ENCODE measurements at places on chromosomes 5 and 9.

- DNase-seq, result peak; percentile 22
These were observed 28.1 kb downstream of the ZNF608 start for GRCh38 chr5:124718380-124718789.

- peak; percentile 64 for DNase-seq
These were observed 8.6 kb downstream of the KLHL9 start for GRCh38 chr9:21326526-21327139.

GRCh38 chr9:15635752-15636151 is 82.9 kb downstream of the CCDC171 start:
- no peak for DNase-seq

- peak; percentile 82 for DNase-seq
These were observed 55.5 kb downstream of the NNT start for GRCh38 chr5:43658509-43658908.

GRCh38 chr9:90943341-90943740 is 141.7 kb downstream of the SYK start:
- DNase-seq, result peak; percentile 19

GRCh38 chr9:16901590-16901989 is 31.1 kb upstream of the BNC2 start:
- peak; percentile 65 for DNase-seq

DNA sequence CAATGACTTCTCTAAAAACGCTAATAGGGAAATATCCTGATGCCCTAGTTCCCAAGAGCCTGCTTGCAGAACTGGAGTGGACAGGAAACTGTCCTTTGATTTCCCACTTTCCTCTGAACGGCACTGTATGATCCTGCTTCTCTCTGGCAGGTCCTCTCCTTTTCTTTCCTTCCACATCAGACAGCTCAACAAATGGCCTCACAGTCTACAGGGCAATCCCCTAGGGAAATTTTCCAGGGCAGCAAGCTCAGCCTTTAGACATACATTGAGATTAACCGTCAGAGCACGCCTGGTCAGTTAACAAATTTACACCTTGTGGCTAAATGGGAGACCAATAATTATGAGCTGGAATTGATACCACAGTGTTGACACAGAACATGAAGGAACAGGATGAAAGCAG is 164.9 kb downstream of the SLC24A2 start:
- no peak for DNase-seq

GRCh38 chr5:66513130-66513529 is 83.1 kb upstream of the MAST4 start:
- DNase-seq, result no peak

DNA sequence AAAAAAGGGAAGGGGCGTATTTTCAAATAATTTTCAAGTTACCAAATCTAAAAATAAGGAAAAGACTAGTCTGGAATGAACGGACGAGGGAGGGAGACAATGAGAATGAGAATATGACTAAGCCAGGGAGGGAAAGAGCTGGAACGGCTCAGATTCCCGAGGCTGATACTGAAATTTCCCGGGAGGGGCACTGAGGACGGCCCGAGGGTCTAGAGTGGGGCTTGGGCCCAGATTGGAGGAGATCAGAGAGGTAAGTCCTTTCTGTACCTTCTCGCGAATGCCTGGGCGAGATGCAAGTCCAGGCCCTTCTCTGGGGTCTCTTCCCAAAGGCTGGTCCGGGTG is 3.4 kb upstream of the CCIN start:
- peak; percentile 84 for DNase-seq

GRCh38 chr5:126961702-126962101 is 68.7 kb downstream of the MARCHF3 start:
- no peak for DNase-seq

GRCh38 chr9:13991395-13991794 is 322.5 kb downstream of the NFIB start:
- DNase-seq, result no peak

- DNase-seq, result peak; percentile 90
These were observed 673.1 kb upstream of the KLF4 start for GRCh38 chr9:108162664-108163063.

DNA sequence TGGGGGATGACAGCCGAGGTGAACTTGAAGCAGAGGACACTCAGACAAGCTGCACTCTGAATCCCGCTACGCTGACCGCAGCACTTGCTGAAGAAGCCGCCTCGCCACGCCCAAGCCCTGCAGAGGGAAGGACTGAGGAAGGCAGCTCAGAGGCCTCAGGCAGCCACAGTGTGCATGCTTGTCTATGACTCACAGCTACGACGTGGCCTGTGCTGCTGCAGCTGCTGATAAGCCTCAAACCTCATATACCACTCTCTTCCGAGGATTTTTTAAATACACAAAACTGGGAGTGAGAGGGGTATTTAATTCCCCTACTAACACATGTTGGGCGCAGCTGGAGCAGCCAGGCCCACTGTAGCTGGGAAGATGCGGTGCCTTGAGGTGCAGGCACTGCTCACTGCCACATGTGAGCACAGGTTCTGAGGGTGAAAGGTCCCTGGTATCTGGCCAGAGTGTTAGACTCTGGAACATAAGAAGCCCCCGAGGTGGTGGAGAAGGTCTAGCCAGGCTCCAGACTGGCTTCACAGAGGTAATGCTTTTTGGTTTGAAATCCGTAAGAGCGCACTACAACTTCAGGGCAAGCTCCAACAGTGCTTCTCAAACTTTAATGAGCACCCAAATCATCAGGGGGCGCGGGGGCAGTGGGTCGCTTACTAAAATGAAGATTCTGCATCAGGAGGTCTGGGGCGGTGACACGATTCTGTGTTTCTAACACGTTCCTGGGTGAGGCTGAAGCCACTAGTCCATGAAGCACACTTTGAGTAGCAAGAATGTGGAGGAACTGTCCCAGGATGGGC is 196.8 kb downstream of the AUH start:
- peak; percentile 96 for DNase-seq

- peak; percentile 72 for DNase-seq
These were observed 16.0 kb upstream of the PUM3 start for GRCh38 chr9:2859776-2860379.

DNA sequence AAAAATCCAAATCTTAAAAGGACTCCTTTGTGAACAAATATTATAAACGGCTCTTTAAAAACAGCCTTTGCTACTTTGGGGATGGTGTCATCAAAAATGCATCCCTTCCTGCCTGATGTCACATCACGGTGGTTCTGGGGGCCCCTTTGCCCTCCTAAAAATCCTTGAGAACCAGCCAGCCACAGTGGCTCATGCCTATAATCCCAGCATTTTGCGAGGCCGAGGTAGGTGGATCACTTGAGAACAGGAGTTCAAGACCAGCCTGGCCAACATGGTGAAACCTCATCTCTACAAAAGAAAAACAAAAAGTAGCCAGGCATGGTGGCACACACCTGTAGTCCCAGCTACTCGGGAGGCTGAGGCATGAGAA is 43.9 kb downstream of the FNBP1 start:
- DNase-seq, result no peak

DNA sequence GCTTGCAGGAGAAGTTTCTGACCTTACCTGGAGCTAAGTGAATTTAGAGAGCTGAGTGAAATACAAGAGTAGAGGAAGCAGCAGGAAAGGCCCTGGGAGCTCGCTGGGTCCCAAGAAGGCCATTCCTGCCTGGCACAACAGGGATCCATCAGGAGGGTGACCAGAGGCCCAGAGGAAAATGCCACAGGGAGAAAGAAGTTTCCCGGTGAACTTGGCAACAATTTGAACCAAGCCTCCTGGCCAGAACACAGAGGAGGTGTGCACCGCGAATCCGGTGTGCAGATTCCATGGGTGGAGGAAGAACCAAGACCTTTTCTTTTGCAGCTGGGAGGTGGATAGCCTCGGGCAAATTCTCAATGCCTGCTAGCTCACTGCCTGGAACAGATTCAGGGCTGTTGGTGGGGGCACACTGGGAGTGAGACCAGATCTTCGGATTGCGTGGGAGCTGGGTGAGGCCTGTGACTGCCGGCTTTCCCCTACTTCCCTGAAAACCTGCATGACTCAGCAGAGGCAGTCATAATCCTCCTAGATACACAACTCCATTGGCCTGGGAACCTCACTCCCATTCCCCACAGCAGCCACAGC is 1850.9 kb upstream of the NUDT12 start:
- DNase-seq, result no peak

GRCh38 chr5:170046241-170046640 is 59.5 kb upstream of the FOXI1 start:
- no peak for DNase-seq

DNA sequence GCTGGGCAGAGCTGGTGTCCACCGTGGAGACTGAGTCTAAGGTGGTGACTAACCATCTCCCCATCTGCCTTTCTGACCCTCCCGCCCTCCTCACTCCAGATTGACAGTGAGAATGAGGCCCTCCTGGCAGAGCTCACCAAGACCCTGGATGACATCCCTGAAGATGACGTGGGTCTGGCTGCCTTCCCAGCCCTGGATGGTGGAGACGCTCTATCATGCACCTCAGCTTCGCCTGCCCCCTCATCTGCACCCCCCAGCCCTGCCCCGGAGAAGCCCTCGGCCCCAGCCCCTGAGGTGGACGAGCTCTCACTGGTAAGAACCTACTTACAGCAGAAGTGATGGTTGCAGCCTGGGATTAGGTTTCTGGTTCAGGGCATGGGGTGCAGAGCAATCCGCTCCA is 96.5 kb downstream of the PPARGC1B start:
- DNase-seq, result peak; percentile 12

DNA sequence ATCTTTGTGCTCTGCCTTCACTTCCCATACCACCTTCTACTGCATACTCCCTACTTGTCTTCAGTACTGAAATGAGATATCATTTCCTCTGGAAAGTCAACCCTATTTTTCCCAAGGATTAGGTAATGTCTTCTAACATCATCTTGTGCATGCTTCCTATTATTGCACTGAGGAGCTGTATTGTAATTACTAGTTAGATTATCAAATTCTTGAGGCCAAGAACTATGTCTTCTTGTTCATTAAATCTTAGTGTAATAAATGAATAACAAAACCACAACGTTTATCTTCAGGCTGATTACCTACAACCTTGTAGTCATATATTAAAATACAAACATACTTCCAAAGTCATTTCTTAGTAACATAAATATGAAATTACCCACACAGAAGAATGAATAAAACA is 87.9 kb upstream of the POU5F2 start:
- DNase-seq, result no peak

DNA sequence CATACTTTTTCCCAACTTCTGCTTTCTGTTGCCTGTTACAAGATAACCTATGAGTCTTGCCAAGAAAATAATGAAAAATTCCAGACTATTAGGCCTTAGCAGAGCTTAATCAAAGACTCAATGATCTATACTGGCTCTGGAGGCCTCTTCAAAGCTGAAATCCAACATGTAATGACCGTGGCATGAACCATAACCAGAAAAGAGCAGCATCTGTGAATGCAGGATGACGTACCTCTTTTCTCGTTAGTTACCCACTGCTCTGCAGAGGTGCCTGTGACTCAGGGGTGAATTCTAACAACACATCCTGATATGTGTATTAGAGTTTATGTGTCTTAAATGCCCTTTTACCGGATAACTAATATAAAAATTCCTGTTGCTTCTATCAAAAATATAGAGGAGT is 645.4 kb downstream of the PRELID2 start:
- DNase-seq, result peak; percentile 20

DNA sequence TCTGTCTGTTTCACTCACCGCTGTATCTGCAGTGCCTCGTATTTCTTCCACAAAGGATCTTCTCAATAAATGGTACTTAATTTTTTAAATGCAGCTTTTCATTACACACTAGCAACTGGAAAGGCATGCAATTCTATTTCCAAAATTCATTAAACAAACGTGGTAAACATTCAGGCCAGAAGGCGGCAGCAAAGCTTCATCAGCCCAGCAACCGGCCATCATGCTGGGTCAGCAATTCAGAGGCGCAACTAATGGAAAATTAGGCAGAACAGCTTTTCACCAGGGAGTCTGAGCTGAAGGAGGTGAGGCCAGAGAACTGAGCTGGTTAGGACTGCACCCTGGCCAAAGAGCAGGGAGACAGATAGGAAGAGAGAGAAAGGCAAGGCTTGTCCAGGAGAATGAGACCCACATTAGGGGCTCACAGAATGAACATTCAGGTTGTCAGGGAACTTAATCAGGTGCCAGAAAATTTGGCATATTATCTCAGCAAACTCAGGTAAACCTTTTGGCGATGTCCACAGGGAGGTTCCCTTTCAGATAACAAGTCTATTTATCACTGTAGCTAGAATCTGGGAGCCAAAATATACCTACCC is 17.7 kb upstream of the RNF180 start:
- peak; percentile 61 for DNase-seq

GRCh38 chr5:61754792-61755191 is 422.7 kb downstream of the ZSWIM6 start:
- no peak for DNase-seq

DNA sequence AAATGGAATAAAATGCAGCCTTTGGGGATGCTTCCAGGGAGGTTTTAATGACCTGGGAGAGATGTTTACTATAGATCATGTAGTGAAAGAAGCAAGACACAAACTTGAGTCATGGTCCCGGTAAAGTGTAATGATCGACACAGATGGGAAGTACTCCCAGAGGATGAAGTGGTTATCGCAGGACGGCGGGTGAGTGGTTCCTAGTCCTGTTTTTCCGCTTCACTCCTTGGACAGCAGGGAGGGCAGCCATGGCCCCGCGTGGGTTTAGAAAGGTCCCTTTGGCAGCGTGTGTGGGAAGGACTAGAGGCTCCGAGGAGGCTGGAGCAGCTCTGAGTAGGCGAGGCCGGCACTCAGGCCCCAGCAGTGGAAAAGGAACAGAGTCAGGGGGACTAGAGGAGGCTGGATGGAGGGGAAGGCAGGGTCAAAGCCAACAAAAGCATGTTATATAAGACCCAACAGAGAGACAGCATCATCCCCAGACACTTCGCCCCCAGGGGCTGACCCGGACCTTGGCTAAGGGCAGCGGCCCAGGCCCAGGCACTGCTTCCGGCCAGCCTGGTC is 49.2 kb upstream of the STXBP1 start:
- DNase-seq, result peak; percentile 80

DNA sequence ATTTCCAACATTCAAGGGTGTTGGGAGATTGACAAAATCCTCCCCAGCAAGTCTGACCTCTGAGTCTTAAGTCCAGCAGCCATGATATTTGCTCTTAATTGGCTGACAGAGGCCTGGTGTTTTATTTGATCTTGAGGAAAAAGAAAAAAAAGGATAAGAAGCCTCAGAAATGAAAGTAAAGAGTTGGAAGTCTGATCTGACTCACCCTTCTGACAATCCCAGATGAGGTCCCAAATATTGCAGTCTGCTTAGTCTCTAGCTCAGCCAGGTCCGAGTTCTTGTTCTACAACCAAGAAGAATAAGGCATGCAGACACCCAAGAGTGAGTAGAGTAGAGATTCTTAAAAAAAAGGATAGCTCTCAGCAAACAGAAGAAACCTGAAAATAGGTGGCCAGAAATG is 632.5 kb upstream of the ST8SIA4 start:
- DNase-seq, result no peak

- DNase-seq, result no peak
These were observed 219.3 kb downstream of the PBX3 start for GRCh38 chr9:125966466-125966865.

GRCh38 chr9:130034570-130034969 is 8.4 kb downstream of the FNBP1 start:
- DNase-seq, result peak; percentile 76

Measured in fibroblast of the aortic adventitia (primary cell).